HepG2 (cell line): ENCODE measurements at places on chromosomes 2 and 18. TPM values are rescaled to one million over a fixed set of nuclear protein-coding genes. Genes with fewer than 3 reads are reported as not detected.

DNA sequence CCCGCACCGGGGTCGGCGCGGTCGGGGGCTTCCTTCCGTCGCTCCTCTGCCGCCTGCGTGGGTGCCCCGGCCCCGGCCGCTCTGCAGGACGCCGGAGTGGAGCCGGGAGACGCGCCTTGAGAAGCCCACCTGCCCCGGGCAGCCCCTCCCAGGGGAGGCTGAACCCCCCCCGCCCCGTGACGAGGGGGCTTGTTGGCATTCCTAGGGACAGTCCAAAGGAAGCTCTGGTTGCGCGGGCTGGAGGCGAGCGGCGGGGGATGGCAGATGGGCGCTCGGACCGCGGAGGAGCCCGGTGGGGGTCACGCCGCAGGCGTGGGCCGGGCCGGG lies 133.5 kb upstream of the MGAT5 start:
- no peak for DNase-seq

GRCh38 chr2:126809340-126809739 lies 89.3 kb upstream of the TEX51 start:
- no peak for DNase-seq

Gene FIGN
- polyA plus RNA-seq: 5.3 and 6.7 TPM in 2 replicates

GRCh38 chr2:134359367-134360081 lies 105.7 kb downstream of the MGAT5 start:
- DNase-seq: peak; percentile 88

Gene NDUFAF7
- 21.7 and 27.0 TPM in 2 replicates for polyA plus RNA-seq

DNA sequence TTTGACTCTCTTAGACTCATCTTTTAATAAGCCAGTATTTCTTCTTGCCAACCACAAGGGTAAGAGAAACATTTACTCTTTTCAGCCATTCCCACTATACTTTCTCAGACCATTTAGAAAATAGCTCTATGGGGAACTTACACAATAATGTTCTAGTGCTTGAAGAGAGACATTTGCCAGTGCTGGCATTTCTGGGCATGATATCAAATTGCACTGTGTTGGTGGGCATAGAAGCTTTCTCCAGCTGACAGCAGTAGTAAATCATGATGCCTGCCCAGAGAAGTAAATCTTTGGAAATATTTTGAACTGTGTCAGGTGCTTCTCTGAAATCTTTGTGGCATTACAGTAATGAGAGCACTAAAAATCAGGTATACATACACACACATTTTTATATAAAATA lies 346.6 kb downstream of the CBLN2 start:
- no peak for DNase-seq

Gene KCNG3
- polyA plus RNA-seq: 2.7 and 2.8 TPM in 2 replicates

GRCh38 chr2:40754912-40755311 lies 303.0 kb upstream of the SLC8A1 start:
- DNase-seq: no peak

GRCh38 chr2:102558463-102558862 lies 60.9 kb upstream of the SLC9A2 start:
- DNase-seq: no peak

DNA sequence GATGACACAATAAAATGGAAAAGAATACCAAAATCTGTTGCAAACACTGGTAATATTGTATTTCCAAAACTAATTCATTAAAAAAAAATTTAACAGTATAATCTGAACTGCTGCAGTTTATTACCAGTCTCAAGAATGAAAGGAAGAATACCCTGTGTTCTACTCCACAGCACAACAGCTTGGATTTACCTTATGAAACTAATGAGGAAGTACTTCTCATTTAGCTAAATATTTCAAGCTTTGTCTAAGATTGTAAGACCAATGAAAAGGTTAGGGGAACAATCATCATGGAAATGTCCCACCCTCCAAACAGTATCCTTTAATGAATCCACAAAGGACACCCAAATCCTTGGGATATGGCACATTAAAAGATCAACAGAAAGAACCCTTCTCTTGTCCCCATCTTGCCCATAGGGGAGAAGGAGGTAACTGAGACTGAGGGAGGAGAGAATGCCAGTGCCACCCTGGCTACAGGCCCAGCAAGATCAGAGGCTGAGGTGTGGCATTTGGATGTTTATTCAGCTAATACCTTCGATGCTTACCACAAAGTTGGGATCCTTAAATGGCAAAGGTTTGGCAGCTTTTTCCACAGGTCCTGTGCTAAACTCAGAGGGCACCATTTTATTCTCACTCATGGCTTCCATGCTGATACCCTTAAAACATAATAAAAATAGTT lies 17.7 kb downstream of the INO80C start:
- no peak for DNase-seq

- DNase-seq: no peak
These were observed 32.2 kb downstream of the PELI1 start for GRCh38 chr2:64112016-64112415.

Gene HADHB
- polyA plus RNA-seq: 97.1 and 112 TPM in 2 replicates

Gene EMX1
- 0.62 and 0.63 TPM in 2 replicates for polyA plus RNA-seq

DNA sequence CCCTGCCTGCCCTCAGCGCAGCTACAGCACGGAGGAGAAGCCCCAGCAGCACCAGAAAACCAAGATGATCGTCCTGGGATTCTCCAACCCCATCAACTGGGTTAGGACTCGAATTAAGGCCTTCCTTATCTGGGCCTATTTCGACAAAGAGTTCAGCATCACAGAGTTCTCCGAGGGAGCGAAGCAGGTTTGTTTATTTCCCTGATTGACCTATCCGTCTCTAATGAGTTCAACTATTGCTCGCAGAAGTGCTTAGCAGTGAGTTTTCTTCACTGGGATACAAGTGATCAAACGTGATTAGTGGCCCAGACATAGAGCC lies 639 bp downstream of the MAIP1 start:
- DNase-seq: no peak

DNA sequence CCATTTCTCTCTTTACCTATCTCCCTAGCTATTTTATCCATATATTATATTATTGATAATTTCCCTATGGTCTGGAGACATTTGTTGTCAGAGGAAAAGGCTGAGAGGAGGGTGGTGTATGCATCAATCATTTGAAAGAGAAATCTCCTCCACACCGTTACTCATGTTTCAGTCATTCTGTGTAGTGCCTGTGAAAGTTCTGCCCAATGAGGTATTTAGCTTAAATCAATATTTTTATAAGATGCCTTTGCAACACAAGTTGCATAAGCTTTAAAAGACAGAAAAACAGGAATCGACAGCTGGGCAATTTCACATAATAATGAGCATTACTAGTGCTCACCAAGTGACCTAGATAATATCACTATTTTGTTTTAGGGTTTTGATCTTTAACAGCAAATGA lies 363.7 kb upstream of the FSIP2 start:
- no peak for DNase-seq
